GOT3 (cell line): ENCODE measurements at places on chromosomes 13 and 19.

GRCh38 chr19:10019246-10019645 lies 6.0 kb downstream of the RDH8 start:
- DNase-seq = no peak

- no peak for DNase-seq
Observed at GRCh38 chr13:76750126-76750525, 136.1 kb downstream of the KCTD12 start.

DNA sequence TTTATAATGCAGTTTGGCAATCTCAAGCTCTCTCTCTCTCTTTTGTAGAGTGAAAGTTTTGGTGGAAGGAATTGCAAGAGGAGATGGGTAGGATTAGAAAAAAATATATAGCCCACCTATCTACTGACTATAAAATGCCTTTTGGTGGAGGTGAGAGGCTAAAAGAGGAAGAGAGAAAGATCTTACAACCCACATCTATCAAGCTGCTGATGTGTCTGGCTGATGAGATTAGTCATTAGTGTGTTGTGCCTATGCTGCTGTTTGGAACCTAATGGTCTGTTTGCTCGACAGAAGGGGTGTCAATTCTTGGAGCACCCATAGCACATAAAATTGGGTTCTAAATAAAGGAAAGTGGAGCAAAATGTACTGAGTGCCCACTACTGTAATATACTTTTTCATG lies 411.0 kb downstream of the HS6ST3 start:
- no peak for DNase-seq

- no peak for DNase-seq
Observed at GRCh38 chr13:112331675-112332074, 44.5 kb upstream of the SPACA7 start.

GRCh38 chr19:39304701-39305571 lies 8.7 kb downstream of the IFNL1 start:
- no peak for DNase-seq

- no peak for DNase-seq
Observed at GRCh38 chr13:90947976-90948375, 399.5 kb upstream of the MIR17HG start.

- no peak for DNase-seq
Observed at GRCh38 chr19:38162094-38162493, 61.9 kb downstream of the DPF1 start.

DNA sequence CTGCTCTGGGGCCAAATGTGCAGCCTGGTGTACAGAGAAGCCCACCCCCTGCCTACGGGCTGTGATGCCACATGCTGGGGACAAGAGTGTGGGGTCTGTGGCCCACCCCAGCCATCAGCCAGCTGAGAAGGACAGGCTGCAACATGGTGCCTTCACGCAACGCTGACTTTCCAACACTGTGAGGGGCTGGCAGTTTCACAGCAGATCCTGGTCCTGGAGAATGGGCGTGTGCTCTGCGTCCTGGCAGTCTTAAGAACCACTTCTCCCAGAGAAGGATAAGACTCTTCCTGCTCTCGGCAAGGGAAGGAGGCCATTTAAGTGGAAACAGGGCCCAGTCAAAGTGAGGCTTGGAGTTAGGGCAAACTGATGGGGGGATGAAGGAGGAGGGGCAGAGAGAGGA lies 4.6 kb downstream of the LRRC4B start:
- DNase-seq = no peak

GRCh38 chr13:79724348-79725103 lies 243.6 kb downstream of the NDFIP2 start:
- DNase-seq = no peak

DNA sequence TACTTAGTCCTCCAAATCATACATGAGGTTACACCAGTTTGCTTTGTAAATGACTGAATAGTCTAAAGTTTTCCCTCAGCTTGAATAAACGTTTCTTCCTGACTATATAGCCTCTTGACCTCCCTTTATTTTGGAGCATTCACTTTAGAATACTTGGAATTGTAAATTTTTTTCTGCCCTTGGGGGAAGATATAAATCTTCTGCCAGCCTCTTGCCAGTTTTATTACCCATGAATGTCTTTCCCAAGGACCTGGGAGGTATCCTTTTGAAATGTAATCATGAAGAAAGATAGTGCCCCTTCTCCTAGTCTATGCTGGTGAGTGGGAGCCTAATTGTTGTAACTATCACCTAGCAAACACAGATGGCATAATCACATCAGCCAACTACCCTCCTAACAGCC lies 2033.9 kb upstream of the PCDH20 start:
- no peak for DNase-seq
